ENCODE measurements at places on chromosomes 6 and 20. TPM values are rescaled to one million over a fixed set of nuclear protein-coding genes. Genes with fewer than 3 reads are reported as not detected.

KCNB1 gene
- 0.08 TPM for total RNA-seq

RAET1L gene
- not detected for total RNA-seq

CALHM6 gene
- 3.3 TPM for total RNA-seq

CGAS gene
- total RNA-seq: 45.7 TPM

TRIM40 gene
- not detected for total RNA-seq

C6orf141 gene
- not detected for total RNA-seq

RIPPLY2 gene
- not detected for total RNA-seq

PHACTR2 gene
- total RNA-seq: 42.2 TPM

OPN5 gene
- not detected for total RNA-seq

GSTA5 gene
- not detected for total RNA-seq

RNF217 gene
- 2.7 TPM for total RNA-seq

FNDC1 gene
- total RNA-seq: not detected

MUC22 gene
- not detected for total RNA-seq

FAXC gene
- not detected for total RNA-seq

MUCL3 gene
- total RNA-seq: not detected

LST1 gene
- total RNA-seq: 32.0 TPM

BYSL gene
- total RNA-seq: 35.7 TPM

GPSM3 gene
- total RNA-seq: 325 TPM

LCA5 gene
- 0.54 TPM for total RNA-seq

ZC2HC1B gene
- total RNA-seq: not detected

MYMX gene
- not detected for total RNA-seq

ATG5 gene
- 24.0 TPM for total RNA-seq

ADTRP gene
- 27.2 TPM for total RNA-seq

YIPF3 gene
- total RNA-seq: 55.5 TPM

CLDN20 gene
- total RNA-seq: not detected

SLC22A2 gene
- total RNA-seq: not detected

TSPYL1 gene
- total RNA-seq: 41.7 TPM

RNGTT gene
- 26.5 TPM for total RNA-seq

SLC13A3 gene
- 0.16 TPM for total RNA-seq

BMP6 gene
- total RNA-seq: not detected

KHDC1L gene
- total RNA-seq: not detected

SEL1L2 gene
- not detected for total RNA-seq

RHAG gene
- total RNA-seq: not detected

IPCEF1 gene
- 64.9 TPM for total RNA-seq

PCSK2 gene
- total RNA-seq: not detected
